ENCODE measurements at places on chromosomes 2 and 18.

- DNase-seq: no peak
Measured at GRCh38 chr2:55715626-55716025, 22.0 kb upstream of the PNPT1 start.

GRCh38 chr2:9806298-9806610 is 37.0 kb upstream of the TAF1B start:
- no peak for DNase-seq

GRCh38 chr2:231297108-231297908 is 98.2 kb upstream of the B3GNT7 start:
- DNase-seq: peak; percentile 29

- DNase-seq: no peak
Measured at GRCh38 chr2:38260972-38261371, 116.1 kb downstream of the ATL2 start.

DNA sequence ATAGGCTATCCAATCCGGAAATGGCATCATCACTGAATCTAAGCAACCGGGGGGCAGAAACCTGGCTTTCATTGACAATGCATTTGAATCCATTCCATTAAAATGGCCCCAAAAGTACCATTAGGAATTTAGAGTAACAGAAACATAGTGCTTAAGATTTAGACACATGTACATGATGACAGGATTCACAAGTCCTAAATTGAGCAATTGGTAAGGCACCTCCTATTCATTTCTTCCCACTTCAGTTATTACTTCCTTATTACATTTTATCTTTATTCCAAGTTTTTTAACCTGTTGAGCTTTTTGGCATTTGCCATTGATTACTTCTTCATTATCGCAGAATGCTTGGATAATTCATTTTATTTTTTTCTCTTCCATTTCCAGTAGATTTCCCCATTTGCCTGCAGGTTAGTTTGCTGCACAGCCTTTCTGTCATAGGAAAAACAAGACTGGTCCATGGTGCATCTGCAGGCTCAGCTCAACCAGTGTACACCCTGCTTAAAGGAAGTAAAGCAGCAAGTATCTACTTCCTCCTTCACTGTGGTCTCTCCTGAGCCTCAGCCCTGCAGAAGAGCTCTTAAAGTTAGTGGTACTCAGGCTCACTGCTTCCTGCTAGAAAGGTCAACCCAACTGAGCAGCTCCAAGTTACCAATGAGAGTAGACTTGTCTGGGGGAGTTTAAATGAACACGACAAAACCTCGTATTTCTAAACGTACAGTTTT is 89.2 kb downstream of the DOCK10 start:
- no peak for DNase-seq

DNA sequence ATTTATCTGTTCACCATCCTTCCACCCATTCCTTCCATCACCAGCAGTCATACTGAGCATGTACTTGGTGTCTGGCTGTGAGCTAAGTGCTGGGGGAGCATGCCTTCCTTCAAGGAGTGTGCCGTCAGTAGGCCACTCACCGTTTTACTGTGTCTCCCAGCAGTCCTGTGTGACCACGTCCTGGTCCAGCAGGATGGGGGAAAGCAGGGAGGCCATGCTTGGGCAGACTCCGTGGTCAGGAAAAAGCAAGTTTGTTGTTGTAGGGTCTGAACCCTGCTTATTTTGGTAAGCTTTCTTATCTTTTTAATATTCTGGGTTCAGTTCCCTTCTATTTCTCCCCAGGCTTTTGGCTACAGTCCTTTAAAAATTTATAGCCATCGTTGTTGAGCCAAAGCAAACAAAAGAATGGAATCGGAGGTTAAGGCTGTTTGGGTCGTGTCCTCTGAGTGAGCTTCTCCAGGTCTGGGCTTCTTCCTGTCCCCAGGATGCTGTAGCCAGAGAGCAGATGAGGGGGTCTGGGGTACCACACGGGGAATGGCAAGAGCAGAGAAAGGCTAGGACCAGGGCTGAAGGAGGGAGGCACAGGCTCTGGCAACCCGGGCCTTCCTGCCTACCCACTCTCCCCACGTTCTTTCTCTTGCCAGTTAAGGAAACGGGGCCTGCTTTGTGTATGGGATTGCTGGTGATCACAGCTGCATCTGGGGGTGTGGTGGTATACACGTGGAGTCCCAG is 13.5 kb downstream of the SLC30A3 start:
- no peak for DNase-seq

GRCh38 chr2:39549000-39549399 is 111.9 kb upstream of the MAP4K3 start:
- DNase-seq: no peak

DNA sequence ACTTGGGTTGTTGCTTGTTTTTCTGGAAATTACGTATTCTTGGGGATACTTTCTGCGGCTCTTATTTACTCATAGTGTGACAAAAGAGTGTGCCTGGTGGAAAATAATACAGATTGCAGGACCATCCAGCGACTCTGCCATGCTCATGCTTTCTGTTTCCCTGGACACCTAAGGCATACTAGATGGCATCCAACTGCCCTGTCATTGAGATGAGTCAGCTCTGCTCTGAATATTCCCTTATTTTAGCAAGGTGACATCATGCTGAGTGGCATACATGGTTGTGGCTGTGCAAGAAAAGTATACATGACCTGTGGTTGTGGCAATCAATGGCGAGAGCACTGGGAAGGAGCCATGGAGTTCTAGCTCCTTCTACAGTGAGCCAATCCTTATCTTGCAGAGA is 471.0 kb downstream of the TMEM182 start:
- no peak for DNase-seq

GRCh38 chr18:24791751-24792545 is 331.5 kb downstream of the HRH4 start:
- no peak for DNase-seq

DNA sequence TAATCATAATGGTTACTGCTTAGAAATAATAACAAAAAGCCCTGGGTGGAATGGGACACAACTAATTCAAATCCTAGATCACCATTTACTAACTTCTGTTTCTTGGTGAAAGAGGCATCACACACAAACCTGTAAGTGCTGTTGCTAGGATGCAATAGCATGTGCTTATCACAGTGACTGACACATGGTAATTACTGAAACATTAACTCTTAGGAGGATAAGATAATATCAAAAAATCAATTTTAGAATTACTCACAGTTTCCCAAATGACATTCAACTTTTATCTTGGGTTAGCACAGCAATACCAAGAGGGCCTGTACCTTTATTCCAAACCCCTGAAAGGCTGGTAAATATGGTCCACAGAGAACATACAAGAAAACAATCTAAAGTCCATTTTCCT is 69.1 kb downstream of the MBOAT2 start:
- DNase-seq: no peak

DNA sequence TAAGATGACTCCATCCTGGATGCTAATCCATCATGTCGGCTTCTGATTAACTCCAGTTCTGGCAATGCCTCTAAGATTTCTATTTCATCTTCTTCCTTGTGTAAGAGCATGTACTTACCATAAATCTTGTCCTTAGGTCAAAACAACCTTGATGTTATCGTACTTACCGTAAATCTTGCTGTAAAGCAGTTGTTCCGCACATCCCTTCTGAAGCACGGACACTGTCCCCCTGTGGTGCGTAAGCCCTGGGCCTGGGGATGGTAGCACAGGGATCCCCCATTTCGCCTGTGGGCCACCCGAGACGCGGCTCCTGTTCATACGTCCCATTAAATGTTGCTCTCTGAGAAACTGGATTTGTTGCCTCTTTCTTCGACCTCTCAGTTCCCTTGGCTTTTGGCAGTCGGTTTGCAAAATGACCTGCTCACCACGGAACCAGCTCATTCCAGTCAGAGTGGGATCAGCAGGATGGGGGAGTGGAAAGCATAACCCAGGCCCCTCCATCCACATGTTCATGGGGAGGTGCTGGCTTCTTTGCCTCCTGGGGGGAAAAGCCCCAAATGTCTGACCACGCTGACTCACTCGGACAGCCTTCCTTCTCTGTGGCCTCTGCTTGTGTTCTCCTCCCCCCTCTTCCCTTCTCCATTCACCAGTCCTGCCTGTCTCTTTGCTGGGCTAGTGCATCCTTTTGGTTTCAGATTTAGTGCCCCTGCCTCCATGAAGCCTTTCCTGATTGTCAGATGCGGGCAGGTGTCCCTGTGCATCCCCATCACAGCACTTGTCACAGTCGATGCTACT is 49.9 kb downstream of the RAB31 start:
- DNase-seq: peak; percentile 89

DNA sequence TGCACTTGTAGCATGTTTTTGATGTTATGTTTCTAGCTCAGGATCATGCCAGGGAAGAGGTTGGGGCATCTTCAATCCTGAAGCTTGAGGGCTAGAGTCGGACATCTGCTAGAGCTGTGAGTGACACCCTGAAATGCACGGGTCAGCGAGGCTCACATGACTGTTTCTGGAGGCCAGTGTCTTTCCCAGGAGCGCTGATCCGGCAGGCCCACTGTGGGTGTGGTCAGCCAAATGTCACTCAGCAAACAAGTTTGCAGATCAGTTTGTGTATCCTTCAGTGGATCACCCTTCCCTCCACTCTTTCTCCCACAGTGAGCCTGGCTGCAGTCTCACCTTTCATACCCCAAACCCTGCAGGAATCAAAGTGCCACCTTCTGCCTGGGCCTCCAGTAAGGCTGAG is 23.0 kb upstream of the ARHGEF4 start:
- no peak for DNase-seq

Data from fibroblast of skin of right quadriceps (primary cell).